ENCODE measurements at places on chromosomes 13 and 19. TPM values are rescaled to one million over a fixed set of nuclear protein-coding genes. Genes with fewer than 3 reads are reported as not detected.

Gene ATP8A2
- total RNA-seq = 0.64 TPM

Gene ZNF154
- total RNA-seq = 1.0 TPM

Gene ZSCAN5C
- total RNA-seq = not detected

Gene ZNF296
- not detected for total RNA-seq

Gene LCP1
- 34.8 TPM for total RNA-seq

Gene ZNF729
- total RNA-seq = 0.07 TPM

Gene PABPC3
- total RNA-seq = not detected

- DNase-seq = no peak
- no peaks in the 10 kb centered on the region for H3K4me1 ChIP-seq
Observed at GRCh38 chr13:72194523-72194922, 327.5 kb upstream of the DACH1 start.

DNA sequence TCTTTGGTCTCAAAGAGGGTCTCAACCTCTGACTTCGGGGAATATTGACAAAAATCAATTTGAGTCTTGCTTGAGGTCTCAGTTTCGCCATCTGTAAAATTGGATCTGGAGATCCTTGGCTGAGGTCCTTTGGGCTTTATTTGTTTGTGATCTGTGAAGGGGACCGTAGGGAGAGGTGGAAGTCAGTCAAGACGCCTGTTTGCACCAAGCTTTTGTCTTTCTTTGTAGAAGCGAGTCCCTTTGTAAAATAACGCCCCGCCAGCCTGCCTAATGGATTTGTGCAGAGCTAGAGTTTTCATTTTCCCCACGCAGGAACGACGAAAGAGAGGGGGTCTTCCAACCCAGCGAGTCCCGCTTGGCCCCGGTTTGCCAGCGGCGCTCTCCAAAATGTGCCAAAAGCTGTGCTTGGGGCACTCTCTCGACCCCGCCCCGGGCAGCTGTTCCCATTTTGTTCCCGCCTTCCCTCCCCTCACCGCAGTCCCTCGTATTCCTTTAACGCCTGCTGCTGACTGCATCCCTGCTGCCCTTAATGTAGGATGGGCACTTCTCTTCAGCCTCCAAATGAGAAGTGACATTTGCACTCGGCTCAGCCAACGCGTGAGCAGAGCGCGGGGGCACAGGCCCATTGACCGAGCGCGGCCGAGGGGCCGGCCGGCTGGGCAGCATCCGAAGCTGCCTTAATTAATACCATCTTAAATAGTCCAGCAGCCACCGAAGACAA lies 13.0 kb downstream of the ZIC5 start:
- H3K4me3 ChIP-seq = no peak overlapping the region
- no peaks in the 10 kb centered on the region for H3K36me3 ChIP-seq
- H3K27me3 ChIP-seq = peaks cover 10% of the 10 kb centered on the region
- no peak overlapping the region for H3K27ac ChIP-seq

DNA sequence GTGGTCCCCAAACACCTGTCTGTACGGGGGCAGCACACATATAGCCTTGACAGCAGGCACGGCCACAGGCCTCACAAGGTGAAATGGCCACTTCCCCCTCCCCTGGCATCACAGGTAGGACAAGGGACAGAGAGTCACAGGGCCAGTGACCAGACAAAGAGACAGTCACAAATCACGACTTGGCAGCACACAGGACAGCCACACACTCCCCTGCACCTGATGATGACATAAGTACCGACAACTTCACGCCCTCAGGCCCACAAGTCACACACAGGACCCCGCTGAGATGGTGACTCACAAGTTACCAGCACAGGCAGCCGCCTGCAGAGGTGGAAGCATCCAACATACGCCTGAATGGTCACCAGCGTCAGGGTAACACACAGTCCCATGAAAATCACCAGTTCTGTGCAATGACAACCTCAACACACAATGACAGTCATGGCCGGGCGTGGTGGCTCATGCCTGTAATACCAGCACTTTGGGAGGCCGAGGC lies 16.5 kb downstream of the TYK2 start:
- H3K27ac ChIP-seq = no peak overlapping the region
- no peak overlapping the region for H3K4me3 ChIP-seq
- no peaks in the 10 kb centered on the region for H3K4me1 ChIP-seq
- no peaks in the 10 kb centered on the region for H3K27me3 ChIP-seq
- no peaks in the 10 kb centered on the region for H3K36me3 ChIP-seq

DNA sequence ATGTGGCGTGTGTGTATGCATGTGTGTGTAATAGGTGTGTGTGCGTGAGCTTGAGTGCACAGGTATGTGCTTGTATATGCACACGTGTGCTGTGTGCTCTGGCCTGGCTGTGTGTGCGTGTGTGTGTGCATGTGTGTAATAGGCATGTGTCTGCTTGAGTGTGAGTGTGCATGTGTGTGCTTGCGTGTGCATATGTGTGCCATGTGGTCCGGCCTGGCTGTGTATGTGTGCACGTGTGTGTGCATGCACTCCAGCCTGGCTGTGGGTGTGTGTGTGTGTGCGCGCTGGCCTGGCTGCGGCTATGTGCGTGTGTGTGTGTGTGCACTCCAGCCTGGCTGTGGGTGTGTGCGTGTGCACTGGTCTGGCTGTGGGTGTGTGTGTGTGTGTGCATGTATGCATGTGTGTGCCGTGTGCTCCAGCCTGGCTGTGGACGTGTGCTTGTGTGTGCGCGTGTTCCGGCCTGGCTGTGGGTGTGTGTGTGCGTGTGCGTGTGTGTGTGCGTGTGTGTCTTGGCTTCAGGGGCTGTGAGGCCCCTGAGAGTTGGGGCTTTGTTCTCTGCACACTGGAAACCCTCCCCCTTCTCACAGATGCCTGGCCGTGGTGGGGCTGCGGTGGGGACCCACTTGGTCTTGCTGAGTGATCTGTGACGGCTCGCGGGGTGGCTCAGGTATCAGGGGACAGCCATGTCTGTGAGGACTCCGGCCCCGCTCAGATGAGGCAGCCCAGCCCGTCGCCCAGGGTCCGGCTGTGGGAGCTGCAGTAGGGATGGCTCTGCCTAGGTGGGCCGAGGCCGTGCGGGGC lies 8.2 kb downstream of the SPPL2B start:
- DNase-seq = no peak
- no peak overlapping the region for H3K27ac ChIP-seq
- H3K4me1 ChIP-seq = no peaks in the 10 kb centered on the region
- no peaks in the 10 kb centered on the region for H3K27me3 ChIP-seq
- no peak overlapping the region for H3K4me3 ChIP-seq

DNA sequence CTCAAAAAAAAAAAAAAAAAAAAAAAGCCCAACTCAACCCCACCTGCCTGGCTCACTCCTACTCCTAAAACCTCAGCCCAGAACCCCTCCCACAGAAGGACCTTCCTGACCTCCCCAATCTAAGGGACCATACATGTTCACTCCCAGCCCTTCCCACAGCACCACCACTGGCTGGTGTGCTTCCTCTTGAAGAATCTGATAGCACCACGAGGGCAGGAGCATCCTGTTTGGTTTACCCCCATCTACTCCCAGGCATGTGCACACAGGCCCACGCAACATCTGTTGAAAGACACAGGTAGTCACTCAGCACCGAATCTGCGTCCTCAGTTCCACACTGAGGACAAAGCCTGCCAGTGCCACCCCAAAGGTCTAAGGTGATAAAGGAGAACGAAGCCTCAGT lies 8.2 kb downstream of the LATS2 start:
- H3K27me3 ChIP-seq = no peaks in the 10 kb centered on the region
- H3K27ac ChIP-seq = no peak overlapping the region
- DNase-seq = no peak
- peaks cover 13% of the 10 kb centered on the region for H3K4me1 ChIP-seq

- no peaks in the 10 kb centered on the region for H3K36me3 ChIP-seq
- H3K4me3 ChIP-seq = peak overlapping the region; percentile 78
- DNase-seq = peak; percentile 52
- no peaks in the 10 kb centered on the region for H3K27me3 ChIP-seq
- H3K4me1 ChIP-seq = peaks cover 17% of the 10 kb centered on the region
Observed at GRCh38 chr19:45780448-45781213, 1.7 kb downstream of the DMPK start.

DNA sequence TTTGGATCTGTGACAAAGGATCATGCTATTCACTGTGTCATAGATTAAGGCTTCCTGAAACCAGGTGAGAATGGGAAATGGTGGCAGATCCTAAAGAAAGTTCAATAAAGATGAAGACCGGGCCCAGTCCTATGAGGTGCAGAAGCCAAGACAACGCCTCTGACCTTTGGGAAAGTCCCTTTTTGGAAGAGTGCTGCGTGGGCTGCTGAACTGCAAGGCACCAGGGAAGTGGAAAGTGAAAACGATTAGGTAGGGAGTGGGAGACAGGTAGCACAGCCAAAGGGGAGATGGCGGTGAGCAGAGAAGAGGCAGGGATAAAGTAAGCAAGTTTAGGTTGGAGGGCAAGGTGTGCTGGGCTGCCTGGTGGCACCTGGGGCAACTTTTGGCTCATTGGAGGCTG lies 16.3 kb downstream of the MBNL2 start:
- no peaks in the 10 kb centered on the region for H3K27me3 ChIP-seq
- no peak for DNase-seq
- no peak overlapping the region for H3K4me3 ChIP-seq
- peaks cover 6% of the 10 kb centered on the region for H3K4me1 ChIP-seq
- H3K27ac ChIP-seq = no peak overlapping the region

DNA sequence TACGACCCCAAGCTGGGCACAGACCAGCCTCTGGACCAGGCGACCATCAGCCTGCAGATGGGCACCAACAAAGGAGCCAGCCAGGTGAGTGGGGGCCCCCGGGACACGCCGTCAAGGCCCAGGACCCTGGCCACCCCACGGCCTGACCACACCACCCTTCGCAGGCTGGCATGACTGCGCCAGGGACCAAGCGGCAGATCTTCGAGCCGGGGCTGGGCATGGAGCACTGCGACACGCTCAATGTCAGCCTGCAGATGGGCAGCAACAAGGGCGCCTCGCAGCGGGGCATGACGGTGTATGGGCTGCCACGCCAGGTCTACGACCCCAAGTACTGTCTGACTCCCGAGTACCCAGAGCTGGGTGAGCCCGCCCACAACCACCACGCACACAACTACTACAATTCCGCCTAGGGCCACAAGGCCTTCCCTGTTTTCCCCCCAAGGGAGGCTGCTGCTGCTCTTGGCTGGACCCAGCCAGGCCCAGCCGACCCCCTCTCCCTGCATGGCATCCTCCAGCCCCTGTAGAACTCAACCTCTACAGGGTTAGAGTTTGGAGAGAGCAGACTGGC lies 9.6 kb downstream of the ELOF1 start:
- no peaks in the 10 kb centered on the region for H3K36me3 ChIP-seq
- peaks cover 15% of the 10 kb centered on the region for H3K4me1 ChIP-seq
- H3K27me3 ChIP-seq = no peaks in the 10 kb centered on the region
- H3K4me3 ChIP-seq = no peak overlapping the region
- H3K27ac ChIP-seq = peak overlapping the region; percentile 84

DNA sequence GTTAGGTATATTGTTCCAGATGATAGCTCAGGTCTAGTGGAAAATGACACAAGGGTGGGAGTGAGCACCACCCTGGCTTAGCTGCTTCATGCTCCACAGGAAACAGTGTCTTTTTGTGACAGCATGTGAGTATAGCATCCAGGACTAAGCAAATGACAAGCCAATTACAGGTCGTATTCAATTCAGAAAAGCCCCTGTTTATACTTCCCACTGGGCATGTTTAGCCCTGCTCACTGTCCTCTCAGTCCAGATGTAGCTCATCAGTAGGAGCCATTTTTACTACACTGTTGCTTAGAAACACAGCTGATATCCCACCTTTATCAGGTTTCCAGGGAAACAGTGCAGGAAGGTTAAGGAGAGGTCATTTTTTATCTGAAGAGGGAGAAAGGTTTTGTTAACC lies 8.0 kb downstream of the ABHD13 start:
- no peaks in the 10 kb centered on the region for H3K4me1 ChIP-seq
- H3K36me3 ChIP-seq = no peaks in the 10 kb centered on the region
- no peak overlapping the region for H3K27ac ChIP-seq
- no peak for DNase-seq

GRCh38 chr19:36891768-36892357 lies 24.2 kb downstream of the ZNF829 start:
- no peak overlapping the region for H3K27ac ChIP-seq
- H3K27me3 ChIP-seq = no peaks in the 10 kb centered on the region
- no peak for DNase-seq
- H3K36me3 ChIP-seq = no peaks in the 10 kb centered on the region

DNA sequence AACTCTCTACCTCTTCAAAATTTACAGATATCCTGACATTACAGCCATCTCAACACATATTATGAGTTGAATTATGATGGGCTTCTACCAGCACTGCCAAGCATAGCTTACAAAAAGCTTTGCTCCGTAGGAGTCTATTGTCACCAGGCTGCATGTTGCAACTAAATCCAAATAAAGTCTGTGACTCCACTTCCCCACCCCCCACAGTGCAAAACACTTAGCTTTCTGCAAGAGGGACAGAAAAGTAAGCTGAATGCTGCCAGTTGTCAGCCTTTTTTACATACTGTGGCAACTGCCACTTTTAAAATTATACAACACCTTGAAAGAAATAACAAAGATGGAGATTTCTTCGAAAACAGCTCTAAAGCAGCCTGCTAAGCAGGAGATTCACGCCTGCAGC lies 189.1 kb downstream of the FGF14 start:
- DNase-seq = no peak
- no peaks in the 10 kb centered on the region for H3K36me3 ChIP-seq
- H3K4me1 ChIP-seq = no peaks in the 10 kb centered on the region
- H3K27ac ChIP-seq = no peak overlapping the region
- no peaks in the 10 kb centered on the region for H3K27me3 ChIP-seq

DNA sequence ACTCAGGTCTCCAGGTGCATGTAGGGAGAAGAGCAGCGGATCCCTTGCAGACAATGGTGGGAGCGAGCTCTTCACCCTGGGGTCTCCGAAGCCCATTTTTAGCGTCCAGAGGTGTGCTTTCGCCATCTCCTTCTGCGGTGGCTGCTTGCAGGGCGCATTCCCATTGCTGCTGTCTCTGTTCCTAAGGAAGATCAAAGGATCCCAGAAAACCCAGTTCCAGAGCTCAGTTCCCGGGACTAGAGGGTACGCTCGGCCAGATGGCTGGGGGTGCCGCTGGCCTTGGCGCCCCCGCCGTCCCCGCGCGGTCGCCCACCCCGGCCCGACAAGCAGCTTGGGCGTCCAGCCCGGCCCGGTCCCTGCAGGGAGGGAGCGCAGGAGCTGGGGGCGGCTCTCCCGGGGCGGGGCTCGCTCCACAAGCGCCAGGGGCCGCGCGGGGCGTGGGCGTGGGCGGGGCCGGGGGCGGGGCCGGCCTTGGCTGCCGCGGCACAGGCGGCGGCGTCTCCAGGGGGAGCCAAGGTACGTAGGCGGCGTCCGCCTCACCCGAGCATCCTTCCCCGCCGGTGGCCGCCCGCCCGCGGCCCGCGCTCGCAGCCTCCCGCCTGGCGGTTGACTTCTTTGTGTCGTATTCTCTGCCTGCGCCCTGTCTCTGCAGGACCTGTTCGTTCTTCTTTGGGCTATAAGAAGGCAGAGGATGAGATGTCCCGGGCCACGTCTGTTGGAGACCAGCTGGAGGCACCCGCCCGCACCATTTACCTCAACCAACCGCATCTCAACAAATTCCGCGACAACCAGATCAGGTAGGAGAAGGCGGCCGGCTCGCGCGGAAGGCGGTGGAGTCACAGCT lies 96.8 kb downstream of the ATP8A2 start:
- H3K4me3 ChIP-seq = no peak overlapping the region
- peaks cover 17% of the 10 kb centered on the region for H3K27me3 ChIP-seq
- H3K36me3 ChIP-seq = no peaks in the 10 kb centered on the region

GRCh38 chr19:1785310-1785709 lies 26.8 kb downstream of the ATP8B3 start:
- H3K36me3 ChIP-seq = no peaks in the 10 kb centered on the region
- no peaks in the 10 kb centered on the region for H3K4me1 ChIP-seq
